ENCODE measurements at places on chromosomes 3 and 15.

DNA sequence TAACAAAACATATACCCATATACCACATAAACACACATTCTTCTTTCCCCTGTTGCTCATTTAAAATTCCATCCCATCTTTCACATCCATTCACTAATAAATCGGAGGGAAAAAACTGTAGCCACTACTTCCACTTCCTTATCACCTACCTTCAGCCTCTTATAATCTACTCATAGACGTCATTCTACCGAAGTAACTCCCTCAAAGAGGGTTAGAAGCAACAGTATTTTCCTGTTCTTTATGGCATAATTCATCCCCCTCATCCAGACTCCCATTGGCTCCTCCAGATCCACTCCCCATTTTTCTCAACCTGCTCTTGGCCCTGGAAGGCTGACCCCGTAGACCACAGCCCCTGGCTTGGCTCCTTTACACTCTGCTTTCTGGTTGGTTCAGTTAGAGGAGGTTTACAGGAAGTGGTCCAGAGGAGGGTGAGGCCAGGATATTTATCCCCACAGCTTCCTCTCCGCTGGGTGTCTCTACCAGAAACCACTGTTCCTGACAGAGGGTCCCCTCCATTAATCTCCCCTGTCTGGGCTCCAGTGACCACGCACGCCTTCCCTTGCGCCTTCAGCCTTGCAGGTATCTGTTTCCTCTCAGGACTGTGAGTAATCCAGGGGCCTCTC lies 46.3 kb downstream of the FMN1 start:
- no peak for DNase-seq

GRCh38 chr3:187630404-187630803 lies 39.8 kb downstream of the SST start:
- peak; percentile 43 for DNase-seq

- no peak for DNase-seq
Observed at GRCh38 chr3:123371859-123372685, 76.8 kb downstream of the ADCY5 start.

GRCh38 chr15:64695561-64695992 lies 79.8 kb downstream of the RBPMS2 start:
- no peak for DNase-seq

DNA sequence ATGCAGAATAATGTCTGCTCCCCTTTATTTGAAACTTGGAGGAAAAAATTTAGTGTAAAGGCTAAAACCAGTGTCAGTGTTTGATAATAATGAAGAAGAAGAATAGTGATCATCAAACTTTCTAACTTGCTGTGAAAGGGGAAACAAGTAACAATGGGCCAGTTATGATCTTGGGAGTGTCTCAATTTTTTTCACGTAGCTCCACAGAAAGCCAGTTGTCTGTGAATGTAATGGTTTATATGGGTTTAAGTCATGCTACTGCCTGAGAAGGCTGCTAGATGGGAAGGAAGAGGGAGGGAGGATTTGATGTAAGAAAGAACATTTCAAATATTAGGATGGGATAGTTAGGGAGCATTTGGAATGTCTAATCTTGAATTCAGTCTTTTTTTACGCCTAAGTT lies 21.1 kb upstream of the SSR3 start:
- no peak for DNase-seq

DNA sequence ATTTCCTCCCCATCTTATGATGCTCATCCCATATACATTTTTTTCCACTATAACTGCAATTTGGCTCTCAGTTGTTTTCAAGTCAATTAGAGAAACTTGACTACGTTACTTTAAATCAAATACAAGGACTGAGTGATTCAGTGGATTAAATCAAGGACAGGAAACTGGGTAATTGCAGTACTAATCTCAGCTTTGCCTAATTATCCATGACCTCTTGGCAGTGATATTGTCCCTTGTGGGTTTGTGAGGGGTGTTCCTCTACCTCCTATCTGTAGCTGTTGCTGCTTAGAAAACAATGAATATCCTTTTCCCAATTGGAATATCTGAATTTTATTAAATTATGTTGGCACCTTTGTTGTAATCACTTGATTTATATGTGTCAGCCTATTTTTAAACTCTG lies 79.4 kb downstream of the ZPLD1 start:
- no peak for DNase-seq

- no peak for DNase-seq
Observed at GRCh38 chr3:110518031-110518430, 553.6 kb upstream of the NECTIN3 start.

DNA sequence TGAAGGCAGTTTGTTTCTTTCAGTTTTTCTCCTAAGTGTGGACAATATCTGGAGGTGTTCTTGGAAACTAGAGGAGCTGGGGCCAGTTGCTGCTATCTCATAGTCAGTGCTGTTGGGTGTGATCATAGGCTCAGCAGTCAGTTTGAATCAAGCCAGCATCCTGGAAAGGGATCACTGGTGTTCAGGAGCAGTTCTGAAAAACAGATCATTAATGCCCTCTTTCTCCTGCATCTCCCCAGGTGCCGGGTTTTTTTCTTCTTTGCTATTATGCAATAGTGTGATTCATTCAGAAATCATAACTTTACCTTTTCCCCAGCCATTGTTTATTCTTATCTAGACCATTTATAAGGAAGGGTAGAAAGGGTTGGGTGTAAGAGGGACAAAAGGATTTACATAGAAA lies 24.0 kb downstream of the LNP1 start:
- DNase-seq: peak; percentile 89

- no peak for DNase-seq
Observed at GRCh38 chr3:102511639-102512038, 76.8 kb downstream of the ZPLD1 start.

GRCh38 chr3:195255176-195255500 lies 15.8 kb downstream of the XXYLT1 start:
- DNase-seq: no peak

- no peak for DNase-seq
Observed at GRCh38 chr3:57062101-57062631, 1.7 kb downstream of the SPATA12 start.

- peak; percentile 40 for DNase-seq
Observed at GRCh38 chr3:178500631-178501030, 35.6 kb upstream of the KCNMB2 start.

DNA sequence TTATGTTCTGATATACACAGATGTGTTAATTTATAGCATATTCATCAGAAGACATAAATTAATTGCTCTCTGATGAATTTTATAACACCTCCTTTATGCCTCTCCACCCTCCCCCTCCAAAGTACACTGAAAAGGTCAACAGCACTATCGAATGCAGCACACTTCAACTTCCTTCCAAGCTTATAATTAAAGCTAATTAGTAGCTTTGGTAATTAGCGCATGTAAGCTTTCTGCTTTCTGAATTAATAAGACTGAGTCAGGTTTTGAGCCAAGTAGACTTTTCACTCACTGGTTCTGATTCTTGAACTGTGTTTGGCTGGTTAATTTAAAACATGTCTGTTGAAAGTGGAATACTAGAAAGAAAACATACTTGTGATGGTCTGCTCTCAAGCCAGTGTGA lies 760.8 kb upstream of the CFAP20DC start:
- no peak for DNase-seq

DNA sequence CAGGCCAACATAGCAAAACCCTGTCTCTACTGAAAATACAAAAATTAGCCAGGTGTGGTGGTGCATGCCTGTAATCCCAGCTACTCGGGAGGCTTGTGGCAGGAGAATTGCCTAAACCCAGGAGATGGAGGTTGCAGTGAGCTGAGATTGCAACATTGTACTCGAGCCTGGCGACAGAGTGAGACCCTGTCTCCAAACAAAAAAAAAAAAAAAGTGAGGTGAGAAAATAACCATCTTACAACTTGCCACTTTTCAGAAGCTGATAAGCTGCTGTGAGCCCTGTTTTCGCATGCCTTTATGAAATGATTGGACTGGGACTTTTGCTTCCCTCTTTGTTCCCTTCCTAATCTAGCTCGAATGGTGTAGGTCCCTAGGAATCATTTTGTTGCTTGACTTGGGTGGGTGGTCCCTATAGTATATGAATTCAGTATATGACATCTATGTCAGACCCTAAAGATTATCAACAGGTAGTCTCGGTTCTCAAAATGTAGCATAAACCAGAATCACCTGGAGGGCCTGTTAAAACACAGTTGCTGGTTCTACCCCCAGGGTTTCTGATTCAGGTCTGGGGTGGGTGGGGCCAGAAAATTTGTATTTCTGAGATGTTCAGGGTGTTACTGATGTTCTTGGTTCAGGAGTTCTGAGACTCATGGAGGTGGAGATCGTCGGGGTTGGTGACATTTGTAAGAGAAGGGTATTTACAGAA lies 107.9 kb downstream of the FNDC3B start:
- DNase-seq: no peak

DNA sequence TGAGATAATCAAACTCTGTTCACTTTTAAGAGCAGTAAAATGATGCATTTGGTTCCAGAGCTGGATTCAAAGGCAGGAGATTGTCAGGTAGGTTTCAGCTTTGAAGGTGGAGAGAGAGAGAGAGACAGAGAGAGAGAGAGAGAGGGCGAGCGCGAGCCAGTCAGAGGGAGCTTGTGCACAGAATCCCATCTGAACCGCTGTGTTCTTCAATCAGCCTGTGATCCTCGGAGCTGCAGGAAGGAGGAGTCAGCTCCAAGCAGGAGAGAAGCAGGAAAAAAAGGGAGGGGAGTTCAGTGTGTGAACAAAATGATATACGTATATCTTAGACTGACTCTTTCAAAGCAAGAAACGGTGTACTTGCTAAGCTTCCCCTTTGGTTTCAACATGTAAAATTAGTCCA lies at the start of gene GPR149:
Gene GPR149 (minus strand): TSS at position 177 of the 400 bp plus-strand sequence. CDS start 575 bp downstream, outside the sequence.
- no peak for DNase-seq

- no peak for DNase-seq
Observed at GRCh38 chr15:34679291-34679690, 75.5 kb downstream of the GJD2 start.

DNA sequence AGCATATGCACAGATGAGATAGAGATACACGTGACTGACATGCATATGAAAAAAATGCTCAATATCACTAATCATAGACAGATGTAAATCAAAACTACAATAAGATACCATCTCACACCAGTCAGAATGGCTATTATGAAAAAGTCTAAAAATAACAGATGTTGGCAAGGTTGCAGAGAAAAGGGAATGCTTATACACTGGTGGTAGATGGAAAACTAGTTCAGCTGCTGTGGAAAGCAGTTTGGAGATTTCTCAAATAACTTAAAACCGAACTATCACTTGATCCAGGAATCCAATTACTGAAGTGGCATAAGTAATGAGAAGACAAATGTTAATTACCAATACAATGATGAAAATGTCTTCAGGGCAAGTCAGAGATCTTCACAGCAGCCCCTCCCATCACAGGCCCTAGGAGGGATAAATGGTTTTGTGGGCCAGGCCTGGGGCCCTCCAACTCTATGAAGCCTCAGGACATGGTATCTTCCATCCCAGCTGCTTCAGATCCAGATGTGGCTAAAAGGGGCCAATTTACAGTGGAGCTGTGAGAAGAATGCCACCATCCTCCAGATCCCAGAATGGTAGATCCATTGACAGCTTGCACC lies 71.4 kb upstream of the PLSCR4 start:
- no peak for DNase-seq

GRCh38 chr3:157360044-157360443 lies 76.6 kb upstream of the PTX3 start:
- DNase-seq: peak; percentile 94

DNA sequence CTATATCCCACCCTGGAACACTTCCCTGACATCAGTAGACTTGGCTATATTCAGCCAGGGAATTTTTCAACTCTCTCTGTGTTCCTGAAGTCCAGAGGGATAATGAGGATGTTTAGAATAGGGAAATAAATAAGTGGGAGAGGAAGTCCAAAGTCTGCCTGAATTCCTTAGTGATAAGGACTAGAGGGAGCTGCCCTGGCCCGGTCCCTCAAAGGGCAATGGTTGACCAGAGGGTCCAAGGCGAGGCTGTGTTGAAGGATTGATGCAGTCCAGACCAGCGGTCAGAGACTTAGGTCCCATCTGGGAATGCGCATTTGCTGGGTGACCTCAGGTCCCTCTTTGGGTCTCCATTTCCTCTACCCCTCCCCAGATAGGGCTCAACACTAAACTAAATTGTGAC lies 7.9 kb downstream of the VIPR1 start:
- DNase-seq: no peak

DNA sequence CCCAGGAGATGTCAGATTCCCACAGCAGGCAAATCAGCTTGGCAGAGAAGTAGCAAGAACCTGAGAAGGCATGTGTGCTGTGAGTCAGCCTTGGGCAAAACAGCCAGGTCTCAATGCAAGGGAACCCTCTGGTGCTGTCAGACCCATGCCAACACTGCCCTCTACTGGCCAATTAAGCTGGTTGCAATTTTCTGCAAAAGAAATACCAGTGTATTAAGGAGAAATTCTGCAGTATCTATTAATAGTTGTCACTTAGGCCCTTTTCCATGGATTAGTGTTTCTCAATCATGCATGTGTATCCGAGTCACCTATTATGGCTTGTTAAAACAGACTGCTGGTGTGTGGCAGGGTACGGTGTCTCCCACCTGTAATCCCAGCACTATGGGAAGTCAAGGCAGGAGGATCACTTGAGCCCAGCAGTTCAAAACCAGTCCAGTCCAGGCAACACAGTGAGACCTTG lies 26.2 kb downstream of the MAP4 start:
- peak; percentile 94 for DNase-seq

DNA sequence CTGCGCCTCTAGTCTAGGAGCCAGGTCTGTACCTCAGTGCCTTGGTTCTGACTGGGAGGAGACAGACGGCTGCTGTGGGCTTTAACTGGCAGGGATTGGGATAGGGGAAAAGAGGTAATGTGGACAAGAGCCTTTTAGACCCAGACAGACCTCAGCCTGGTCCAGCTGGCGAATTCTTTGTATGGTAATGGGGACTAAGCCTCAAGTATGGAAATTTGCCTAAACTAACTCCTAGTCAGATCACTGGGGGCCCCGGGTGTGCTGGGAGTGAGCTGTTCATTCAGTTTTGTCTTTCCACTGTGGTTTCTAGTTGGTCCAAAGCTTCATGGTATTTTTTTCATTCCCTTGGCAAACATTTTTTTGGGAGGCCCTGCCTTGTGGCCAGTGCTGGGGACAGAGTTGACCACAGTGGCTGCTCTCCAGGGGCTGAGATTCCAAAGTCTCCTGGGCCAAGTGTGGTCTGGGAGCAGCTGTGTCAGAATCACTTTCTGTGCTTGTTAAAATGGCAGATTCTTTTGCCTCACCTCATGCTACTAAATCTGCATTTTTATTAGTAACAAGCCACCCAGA lies 261.4 kb upstream of the C2CD4B start:
- DNase-seq: no peak

- DNase-seq: no peak
Observed at GRCh38 chr3:87288446-87288845, 12.1 kb upstream of the POU1F1 start.

DNA sequence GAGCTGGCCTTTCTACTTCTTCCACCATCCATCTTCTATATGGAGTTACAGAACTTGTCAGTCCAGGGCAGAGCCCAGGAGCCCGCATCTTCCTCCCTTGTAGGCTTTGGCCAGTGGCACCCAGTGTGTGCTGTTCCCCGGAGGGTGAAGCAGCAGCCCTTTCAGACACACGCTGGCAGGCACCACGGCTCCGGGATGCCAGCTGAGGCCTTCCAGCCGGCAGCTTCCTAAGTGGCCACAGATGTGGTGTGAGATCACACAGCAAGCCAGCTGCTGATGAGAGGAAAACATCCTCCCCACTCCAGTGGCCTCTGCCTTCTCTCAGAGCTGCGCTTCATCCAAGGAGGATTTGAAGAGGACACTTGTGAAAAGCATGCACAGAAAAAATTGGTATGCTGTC lies 24.1 kb downstream of the CRABP1 start:
- no peak for DNase-seq

Measured in PC-3 (cell line).